Myometrial cell (primary cell): ENCODE measurements at places on chromosomes 5 and 9. TPM values are rescaled to one million over a fixed set of nuclear protein-coding genes. Genes with fewer than 3 reads are reported as not detected.

Gene ZNF169
- 1.9 and 3.2 TPM in 2 replicates for total RNA-seq

Gene FSTL4
- total RNA-seq = not detected in 2 replicates

Gene ABO
- not detected in 2 replicates for total RNA-seq

Gene SLC6A19
- total RNA-seq = not detected in 2 replicates

Gene TSSK1B
- not detected in 2 replicates for total RNA-seq

Gene SLC1A3
- total RNA-seq = not detected in 2 replicates

Gene USP20
- total RNA-seq = 17.5 and 26.2 TPM in 2 replicates

Gene COL27A1
- total RNA-seq = 5.8 and 13.8 TPM in 2 replicates

Gene PRSS3
- 50.3 and 60.5 TPM in 2 replicates for total RNA-seq

Gene NR4A3
- total RNA-seq = not detected in 2 replicates

Gene PROB1
- 2.3 and 2.8 TPM in 2 replicates for total RNA-seq
